ENCODE measurements at places on chromosomes 12 and 14. TPM values are rescaled to one million over a fixed set of nuclear protein-coding genes. Genes with fewer than 3 reads are reported as not detected.

TRPV4 gene
- 1.0 TPM for total RNA-seq

IGFBP6 gene
- 16.6 TPM for total RNA-seq

SLC25A47 gene
- total RNA-seq, result not detected

IFNG-AS1 gene
- not detected for total RNA-seq

CIDEB gene
- total RNA-seq, result 4.6 TPM

PPM1H gene
- total RNA-seq, result 41.3 TPM

ABCD2 gene
- total RNA-seq, result 0.04 TPM

HOXC10 gene
- not detected for total RNA-seq

C12orf50 gene
- 0.03 TPM for total RNA-seq

DAAM1 gene
- 51.1 TPM for total RNA-seq

GPX2 gene
- 1.8 TPM for total RNA-seq
